ENCODE measurements at places on chromosomes 2 and 18.

GRCh38 chr2:127067620-127068350, 39.2 kb downstream of the BIN1 start:
- DNase-seq = peak; percentile 98

DNA sequence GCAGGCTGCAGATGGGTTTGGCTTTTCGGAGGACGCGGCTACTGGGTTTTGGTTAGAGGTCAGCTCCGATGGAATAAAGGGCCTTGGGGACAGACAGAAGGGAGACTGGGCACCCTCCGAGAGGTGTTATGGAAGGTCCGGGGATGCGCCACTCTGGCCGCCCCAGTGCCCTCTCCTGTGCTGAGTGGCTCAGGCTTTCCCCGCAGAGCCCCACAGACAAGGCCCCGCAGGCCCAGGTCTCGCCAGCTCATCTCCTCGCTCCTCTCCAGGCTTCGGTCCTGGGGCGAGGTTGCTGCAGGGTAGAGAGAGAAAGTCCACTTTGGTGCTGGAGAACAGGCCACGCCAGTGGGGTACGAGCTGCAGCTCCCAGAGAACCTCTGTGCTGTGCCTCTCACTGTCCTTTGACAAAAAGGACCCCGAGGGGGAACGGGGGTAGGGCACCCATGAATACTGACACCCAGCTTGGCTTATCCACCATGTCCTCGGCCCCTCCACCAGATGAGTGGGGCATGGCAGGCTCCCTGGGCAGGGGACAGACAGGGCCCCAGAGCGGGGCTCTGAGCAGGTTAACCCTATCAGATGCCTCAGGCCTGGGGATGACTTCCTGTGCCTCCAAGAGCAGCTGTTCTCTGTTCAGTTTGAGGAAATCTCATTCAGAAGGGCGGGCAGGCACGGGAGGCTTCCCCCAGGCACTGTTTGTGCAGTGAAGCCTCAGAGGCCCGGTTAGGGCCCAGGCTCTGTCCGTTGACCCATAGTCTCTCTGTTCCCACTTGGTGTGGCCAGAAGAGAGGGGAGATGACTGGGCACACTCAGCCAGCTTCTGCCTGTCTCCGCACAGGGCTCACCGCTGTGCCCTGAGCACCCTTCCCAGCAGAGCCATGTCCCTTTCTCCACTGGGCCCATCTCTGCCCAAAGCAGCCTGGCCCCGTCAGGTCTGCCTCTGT, 15.7 kb upstream of the CNNM3 start:
- no peak for DNase-seq

DNA sequence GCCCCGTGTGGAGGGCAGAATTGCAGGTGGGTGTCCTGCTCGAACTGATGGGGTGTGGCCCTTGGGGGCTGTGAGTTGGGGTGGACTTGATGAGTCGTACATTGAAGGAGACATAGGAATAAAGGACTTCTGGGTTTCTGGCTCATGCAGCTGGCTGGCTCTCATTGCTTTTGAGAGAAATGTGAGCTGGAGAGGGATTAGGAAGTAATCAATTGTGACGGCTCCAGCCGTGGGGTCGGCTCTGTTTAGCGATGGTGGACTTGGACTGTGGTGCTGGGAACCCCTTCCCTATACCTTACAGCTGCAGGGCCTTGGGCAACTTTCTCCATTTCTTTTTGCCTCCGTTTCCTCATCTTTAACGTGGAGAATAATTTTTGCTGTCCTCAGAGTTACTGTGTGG, 9.2 kb downstream of the IMPA2 start:
- no peak for DNase-seq

DNA sequence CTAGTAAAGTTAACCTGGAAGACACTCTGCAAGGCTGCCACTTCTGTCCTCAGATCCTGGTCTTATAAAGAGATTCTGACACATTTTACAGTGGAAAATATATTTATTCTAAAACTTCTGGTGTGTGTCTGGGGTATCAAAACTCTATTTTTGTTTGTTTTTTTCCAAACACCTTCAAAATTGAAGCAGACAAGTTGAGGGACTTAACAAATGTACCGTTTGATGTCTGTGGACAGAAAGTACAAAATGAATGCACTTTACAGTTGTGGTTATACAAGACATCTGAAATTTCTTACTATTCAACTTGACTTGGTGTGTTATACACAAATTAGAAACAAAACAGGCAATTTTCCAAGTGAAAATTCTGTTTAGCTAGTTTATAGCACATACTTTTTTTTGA, 823.2 kb upstream of the SALL3 start:
- DNase-seq = no peak

- DNase-seq = no peak
These were observed 8.2 kb upstream of the MBD2 start for GRCh38 chr18:54232485-54233227.

GRCh38 chr2:121330921-121331320, 45.9 kb upstream of the TFCP2L1 start:
- no peak for DNase-seq

- DNase-seq = no peak
These were observed 175.3 kb upstream of the MSH6 start for GRCh38 chr2:47607680-47608061.

GRCh38 chr18:2641638-2642037, 13.9 kb upstream of the SMCHD1 start:
- no peak for DNase-seq

DNA sequence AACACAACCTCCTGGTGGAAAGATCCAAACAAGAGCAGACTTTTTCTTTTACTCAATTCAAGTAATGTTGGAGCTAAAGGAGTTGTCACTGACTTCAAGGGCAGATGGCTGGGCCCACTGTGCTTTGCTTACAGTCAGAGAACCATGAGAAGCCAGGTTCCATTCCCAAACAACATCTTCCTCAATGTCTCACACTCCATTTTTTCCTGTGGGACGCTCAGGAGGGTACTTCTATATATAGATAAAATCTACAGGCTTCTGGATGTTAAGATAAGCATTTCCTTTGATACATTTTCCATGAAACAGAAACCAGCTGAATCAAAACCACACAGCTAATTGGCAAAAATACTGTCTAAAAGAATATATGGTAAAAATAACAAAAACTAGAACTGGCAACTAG, 14.4 kb downstream of the IWS1 start:
- no peak for DNase-seq

DNA sequence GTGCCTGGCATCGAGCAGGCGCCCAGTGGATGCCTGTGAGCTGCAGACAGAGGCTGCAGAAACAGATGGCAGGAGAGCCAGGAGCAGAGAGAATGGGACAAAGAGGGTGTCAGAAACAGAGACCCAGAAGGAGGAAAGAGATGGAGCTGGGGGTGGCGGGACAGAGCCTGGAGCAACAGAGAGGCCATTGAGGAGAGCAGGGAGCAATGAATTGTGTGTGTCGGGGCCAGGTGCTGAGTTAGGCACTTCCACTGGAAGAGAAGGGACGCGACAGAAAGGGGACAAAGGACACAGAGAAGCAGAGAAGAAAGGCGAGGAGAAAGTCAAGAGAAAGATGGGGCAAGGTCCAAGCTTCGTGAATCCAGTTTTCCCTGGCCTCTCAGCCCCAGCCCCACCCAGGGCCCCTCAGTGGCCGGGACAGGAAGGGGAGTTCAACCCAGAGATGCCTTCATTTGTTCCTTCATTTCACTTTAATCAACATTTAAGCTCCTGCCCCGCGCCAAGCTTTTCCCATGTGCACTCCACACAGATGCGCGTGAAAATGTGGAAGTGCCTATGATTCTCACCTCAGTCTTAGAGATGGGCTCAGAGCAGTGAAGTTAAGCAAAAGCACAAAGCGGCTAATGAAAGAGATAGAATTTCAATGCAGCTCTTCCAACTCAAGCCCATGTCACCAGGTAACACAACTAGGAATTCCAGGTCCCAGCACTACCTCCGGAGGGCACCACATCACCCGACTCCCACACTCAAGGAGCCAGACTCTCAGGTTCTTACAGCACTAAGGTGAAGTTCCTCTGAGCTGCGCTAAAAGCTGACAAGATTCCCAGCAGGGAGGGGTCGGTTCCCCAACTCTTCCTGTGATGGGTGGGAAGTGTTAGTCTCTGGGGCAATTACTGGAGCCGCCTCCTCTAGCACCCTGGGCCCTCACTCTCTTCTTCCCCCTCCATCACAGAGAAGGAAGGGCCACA, 55.1 kb downstream of the TNS1 start:
- peak; percentile 40 for DNase-seq

DNA sequence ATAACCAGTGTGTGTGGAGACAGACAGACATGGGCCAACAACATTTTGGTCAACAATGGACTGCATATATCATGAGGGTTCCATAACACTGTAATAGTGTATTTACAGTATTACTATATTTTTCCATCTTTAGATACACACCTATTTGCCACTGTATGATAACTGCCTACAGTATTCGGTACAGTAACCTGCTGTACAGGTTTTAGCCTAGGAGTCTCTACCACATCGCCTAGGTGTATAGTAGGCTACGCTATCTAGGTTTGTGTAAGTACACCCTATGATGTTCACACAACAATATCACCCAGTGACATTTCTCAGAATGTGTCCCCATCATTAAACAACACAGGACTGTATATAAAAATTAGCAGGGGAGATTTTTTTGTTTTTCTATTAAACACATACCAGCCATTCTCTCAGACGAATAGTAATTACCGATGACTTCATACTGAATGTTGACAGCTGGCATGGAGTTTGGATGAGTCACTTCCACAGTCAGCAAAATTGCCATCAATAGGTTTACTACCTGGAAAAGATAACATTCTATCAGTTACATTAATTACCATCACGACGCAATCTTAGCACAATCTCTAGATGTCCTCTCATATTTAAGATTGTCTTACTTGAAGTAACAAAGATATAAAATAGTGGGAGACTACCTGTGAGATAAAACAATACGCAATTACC, 10.8 kb downstream of the LAPTM4A start:
- no peak for DNase-seq

DNA sequence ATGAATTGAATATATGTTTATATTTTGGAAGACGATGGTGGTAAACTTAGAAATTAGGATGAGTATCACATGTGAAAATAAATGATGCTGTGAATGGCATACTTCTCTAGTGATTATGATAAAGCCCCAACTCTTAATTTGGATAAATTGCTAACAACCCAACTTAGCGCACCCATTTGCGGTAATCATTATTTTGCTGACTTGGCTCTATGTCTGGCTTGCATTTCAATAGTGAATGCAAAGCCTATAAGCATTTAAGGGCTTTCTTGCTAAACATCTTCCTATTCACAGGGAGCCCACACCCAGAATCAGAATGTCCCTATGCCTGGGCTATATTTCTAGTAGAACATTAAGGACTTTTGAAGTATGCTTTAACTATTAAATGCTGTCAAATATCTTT, 910.7 kb upstream of the FANCL start:
- no peak for DNase-seq

- DNase-seq = no peak
These were observed 39.6 kb upstream of the CRACDL start for GRCh38 chr2:98975611-98976010.
